ENCODE measurements at places on chromosomes 2 and 18. TPM values are rescaled to one million over a fixed set of nuclear protein-coding genes. Genes with fewer than 3 reads are reported as not detected.

SFTPB gene
- total RNA-seq, result not detected

SLC5A7 gene
- total RNA-seq, result 0.26 TPM

AKAIN1 gene
- total RNA-seq, result not detected

DSC2 gene
- 8.9 TPM for total RNA-seq

DES gene
- total RNA-seq, result 23.1 TPM

CYP26B1 gene
- 4.9 TPM for total RNA-seq

RNF152 gene
- 11.5 TPM for total RNA-seq

DNA sequence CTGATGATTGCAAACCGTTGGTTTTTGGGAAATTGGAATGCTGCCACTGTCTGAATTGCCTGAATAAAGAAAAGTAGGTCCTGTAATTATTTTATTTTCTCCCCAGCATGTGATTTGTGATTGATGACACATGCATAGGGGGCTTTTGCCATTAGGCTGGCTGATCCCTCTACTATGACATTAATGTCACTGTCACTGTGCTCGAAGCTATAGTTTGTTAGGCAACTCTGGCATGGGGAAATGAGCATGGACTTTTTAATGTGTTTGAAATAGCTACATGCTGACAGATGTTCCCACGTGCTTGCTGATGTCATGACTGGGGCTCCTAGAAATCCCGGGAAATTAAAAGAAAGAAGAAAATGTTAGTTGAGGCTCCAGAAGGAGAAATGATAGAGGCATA, 99.1 kb downstream of the HRH4 start:
- no peak for DNase-seq

DNA sequence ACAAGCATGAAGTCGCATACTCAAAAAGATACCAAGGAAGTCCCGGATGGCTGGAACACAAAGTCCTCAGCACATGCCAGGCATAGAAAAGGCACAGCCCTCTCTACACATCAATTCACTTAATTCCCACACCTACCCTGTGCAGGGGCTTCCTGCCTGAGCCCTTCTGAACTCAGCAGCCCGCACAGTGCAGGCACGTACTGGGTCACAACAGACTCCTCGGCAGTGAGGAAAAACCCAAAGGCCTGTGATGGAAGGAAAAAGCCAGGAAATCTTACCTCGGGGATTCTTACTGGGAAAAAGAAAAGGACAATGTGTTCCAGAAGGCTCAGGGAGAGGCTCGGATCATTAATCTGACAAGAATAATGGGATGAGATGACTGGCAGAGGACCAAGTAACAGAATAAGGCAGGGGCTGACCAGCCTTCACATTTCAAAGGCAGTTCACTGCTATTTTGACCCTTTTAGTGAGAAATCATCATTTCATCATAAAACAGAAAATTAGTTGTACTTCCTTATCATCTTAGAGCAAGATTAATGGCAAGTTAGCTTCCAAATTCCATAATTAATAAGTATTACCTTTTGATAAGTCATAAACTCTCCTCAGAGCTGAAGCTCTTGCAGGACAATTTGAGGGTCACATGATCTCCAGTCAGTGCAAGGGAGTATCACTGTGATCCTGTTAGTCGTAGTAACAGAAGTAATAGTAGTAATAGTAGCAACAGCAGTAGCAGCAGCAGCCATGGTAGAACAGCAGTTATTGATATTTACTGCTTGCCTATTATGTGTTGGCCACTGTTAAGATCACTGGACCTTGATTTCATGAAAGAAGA, 87.4 kb downstream of the STK39 start:
- no peak for DNase-seq

DNA sequence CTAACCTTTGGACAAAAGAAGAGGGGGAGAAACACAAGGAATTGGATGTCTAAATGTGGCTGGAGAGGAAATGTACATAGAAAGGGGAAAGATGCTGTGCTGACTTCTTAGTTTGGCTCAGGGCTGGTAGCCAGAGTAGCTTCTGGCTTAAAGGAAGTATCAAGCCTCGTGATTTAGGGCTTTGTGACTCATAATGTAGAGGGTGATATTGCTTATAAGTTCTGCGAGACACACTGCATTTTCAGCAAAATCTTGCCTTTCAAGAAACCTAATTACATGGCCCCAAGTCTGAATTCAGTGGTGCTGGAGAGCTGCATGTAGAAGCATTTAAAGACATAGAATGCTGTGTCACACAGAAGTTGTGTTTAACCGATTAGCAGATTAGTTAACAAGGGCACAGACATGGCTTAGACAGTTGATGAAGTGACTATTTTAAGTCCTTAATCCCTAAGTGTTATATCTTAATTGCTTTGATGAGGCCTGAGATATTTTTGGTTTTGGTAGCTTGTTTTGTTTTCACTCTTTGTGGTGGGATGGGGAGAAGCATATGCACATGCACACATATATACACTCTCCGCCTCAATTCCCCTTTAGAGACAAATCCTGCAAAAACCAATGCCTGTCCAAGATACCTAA, 66.4 kb downstream of the EPAS1 start:
- no peak for DNase-seq

GRCh38 chr2:179524809-179525339, 260.2 kb upstream of the SESTD1 start:
- DNase-seq, result no peak

GRCh38 chr2:127462461-127462860, 44.2 kb downstream of the PROC start:
- no peak for DNase-seq

GRCh38 chr2:126796931-126797621, 101.6 kb upstream of the TEX51 start:
- DNase-seq, result no peak

DNA sequence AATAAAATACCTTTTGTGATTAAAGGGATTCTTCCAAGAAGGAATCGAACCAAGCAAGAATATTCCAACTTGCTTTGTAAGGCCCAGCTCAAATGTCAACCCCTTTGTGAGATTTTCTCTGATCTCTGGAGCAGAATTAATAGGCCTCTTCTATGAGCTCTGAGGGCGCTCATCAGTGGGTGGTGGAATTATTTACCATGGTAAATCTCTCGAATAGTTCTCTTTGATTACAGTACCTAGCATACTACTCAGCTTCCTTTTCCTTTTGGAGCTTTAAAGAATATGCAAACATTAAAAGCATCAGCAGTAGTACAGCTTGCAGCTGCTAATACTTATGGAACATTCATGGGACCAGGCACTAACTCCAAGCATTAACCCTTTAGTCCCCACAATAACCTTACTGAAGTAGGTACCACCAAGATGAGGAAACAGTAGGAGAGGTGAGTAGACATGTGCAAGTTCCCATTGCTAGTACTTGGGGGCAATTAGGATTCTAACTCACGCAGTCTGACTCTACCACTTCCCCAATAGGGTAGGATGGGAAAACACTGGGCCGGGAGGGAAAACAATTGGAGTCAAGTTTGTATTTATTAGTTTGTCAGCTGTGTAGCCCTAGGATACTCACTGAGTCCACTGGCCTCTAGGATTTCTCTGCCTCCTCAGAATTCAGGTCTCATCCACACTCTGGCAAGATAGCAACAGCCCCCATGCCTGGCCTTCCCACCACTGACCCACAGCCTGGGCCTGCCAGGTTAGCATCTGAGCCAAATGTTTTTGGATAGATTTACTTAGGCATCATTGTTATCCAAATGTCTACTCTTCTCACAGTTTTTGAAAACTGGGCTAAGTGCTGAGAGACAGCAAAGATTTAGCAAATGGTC, 21.7 kb downstream of the ADD2 start:
- no peak for DNase-seq

DNA sequence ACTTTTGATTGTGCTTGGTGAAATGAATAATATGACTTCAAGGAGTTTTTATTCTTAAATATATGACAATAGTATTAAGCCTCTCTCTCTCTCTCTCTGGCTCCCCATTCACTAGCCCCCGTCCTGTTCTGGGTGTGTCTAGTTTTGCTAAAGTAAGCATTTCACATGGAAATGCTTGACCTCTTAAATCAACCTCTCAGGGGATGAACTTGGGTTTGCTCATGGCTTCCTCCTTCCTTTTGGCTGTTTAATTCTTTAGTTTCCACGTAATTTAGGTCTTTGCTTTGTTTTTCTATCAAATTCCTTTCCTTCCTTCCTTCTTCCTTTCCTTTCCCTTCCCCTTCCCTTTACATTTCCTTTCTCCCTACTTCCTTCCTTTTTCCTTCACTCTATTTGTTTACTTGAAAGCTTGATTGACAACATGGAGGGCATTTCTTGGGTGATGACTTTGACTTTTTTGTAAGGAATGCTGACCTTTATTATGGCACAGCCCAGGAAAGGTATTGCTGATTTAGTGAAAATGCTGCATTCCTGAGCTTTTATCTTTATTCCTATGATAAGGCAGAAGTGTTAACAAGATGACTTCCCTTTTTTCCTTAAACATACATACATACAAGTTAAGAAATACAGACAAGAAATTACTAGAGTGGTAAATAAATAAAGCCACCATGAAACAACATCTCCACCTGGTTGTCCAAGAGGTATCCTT, 3.6 kb downstream of the DPP4 start:
- DNase-seq, result no peak

DNA sequence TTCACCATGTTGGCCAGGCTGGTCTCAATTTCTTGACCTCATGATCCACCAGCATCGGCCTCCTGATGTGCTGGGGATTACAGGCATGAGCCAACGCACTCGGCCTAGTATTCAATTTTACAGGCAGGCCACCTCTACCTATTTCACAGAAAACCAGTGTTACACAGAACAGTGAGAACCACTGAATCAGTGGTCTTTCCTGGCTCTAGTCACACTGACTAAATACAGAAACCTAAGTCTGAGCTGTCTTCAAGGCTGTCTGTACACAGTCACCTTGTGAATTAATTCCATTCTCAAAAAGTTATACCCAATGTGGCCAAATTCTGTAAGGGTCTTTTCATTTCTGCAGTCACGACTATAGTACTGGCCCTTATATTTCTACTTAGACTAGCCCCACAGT, 3.5 kb downstream of the RNF149 start:
- no peak for DNase-seq

DNA sequence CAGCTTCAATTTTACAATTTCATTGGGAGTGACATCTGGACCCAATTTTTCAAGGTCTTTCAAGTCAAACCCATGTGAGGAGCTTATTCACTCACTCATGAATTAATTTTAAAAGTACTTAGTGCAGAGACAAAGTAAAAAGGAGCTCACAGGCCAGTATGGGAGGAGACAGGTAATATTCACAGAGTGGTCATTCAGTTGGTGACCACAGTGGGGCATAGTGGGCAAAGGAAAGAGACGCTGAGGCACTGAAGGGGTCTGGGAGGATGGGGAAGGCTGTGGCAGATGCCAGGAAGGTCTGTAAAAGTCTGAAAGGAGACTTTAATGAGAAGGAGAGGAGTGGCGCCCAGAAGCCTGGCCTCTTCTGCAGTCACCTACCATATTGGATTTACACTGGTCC, 76.0 kb downstream of the CD8B2 start:
- DNase-seq, result no peak

DNA sequence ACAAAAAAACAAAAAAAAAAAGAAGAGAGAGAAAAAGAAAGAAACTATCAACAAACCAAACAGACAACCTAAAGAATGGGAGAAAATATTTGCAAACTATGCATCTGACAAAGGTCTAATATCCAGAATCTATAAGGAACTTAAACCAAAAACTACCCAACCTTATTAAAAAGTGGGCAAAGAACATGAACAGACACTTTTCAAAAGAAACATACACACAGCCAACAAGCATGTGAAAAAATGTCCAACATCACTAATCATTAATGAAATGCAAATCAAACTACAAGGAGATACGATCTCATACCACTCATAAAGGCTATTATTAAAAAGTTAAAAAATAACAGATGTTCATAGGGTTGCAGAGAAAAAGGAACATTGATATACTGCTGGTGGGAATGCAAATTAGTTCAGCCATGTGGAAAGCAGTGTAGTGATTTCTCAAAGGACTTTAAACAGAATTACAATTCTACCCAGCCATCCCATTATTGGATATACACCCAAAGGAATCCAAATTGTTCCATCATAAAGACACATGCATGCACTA, 7.2 kb upstream of the POLE4 start:
- no peak for DNase-seq

DNA sequence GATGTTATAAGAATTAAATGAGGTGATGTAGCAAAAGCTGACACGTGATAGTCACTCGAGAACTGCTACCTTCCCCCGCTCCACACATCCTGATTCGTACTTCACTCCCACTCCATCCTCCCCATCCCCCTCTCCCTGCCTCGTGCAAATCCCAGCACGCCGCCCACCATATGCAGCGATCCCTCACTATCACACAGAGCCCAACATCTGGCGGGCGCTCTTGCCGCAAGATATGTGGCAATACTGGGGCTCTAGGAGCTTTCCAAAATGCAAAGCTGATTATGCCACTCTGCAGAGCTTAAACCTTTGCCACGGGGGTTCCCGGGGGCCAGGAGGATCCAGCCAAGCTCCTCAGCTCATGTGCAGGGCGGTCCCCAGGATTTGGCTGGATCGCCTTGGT, 37.4 kb downstream of the DNMT3A start:
- no peak for DNase-seq

GRCh38 chr18:24465486-24465885, 5.0 kb downstream of the HRH4 start:
- no peak for DNase-seq

- DNase-seq, result no peak
Measured at GRCh38 chr2:194867328-194867727, 789.7 kb upstream of the SLC39A10 start.

DNA sequence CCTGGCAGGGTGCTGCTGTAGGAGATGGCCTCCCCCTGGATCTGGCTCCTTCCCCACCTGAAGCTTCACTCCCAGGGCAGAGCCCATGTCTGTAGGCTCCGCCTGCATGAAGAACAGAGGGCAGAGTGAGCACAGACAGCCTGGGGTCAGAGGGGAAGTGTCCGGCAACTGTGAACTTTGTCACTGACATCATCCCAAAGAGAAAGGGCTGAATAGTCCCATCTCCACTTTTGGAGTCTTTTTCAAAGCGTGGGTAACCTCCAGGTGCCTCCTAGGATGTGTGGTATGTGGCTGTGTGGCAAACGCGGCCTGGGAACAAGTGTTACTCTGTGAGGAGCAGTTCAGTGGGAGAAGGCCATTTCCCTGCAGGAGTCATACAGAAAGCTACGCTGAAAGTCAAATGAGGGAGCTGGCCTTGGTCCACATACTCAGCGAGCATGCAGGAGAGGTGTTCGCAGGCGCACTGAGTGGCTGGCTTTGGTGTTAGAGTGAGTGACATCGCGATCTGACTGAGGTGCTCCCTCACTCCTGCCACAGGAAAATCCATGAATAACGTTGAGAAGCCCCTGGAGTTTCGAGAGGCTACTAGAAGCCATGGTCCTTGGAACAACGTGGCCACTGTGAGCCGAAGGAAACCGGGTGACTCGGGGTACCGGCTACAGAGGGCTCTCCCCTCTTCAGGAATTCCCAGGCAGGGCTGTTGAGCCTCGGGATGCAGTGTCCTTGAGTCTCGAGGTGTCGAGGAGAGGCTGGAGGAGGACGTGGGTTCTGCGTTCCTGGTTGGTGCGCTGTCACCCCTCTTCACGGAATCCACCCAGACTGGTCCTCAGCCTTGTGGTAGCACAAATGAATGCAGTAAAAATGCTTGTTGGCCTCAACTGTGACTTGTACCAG, 54.7 kb downstream of the CABLES1 start:
- no peak for DNase-seq
